Right lobe of liver (tissue), 6 donors: ENCODE measurements at places on chromosomes 6 and 20. TPM values are rescaled to one million over a fixed set of nuclear protein-coding genes. Genes with fewer than 3 reads are reported as not detected.

The SSTR4 gene
- not detected for total RNA-seq

The HSPA1L gene
- total RNA-seq: 1.2 TPM

The IMPG1 gene
- not detected for total RNA-seq

The C6orf15 gene
- not detected for total RNA-seq

The CDH26 gene
- total RNA-seq: 0.09 TPM

The PMEPA1 gene
- 1.6 TPM for total RNA-seq

The TSBP1 gene
- not detected for total RNA-seq
